Activated CD8-positive, alpha-beta memory T cell treated with anti-CD3 and anti-CD28 coated beads for 4 hours (primary cell): ENCODE measurements at places on chromosomes 3 and 15.

DNA sequence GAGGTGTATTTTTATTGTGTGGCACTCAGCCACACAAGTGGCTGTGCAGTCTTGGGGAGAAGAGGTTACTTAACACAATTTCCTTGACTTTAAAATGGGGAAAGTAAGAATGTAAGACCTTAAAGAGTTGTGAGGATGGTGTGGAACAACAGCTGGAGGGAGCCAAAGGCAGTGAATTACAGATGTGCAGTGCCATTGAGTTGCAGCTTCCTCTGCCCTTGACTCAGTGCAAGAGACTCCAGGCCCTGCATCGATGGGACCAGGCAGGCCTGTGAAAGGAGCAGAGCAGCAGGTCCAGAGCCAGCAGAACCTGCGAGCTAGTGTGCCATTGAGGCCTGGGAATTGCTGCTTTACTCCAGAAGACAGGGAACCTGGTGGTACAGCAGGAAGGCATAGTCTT is 27.2 kb downstream of the EEFSEC start:
- no peak for DNase-seq

- DNase-seq = no peak
Observed at GRCh38 chr15:84819291-84819768, 2.2 kb downstream of the ALPK3 start.

GRCh38 chr3:69563151-69563550 is 176.1 kb upstream of the MITF start:
- DNase-seq = no peak

DNA sequence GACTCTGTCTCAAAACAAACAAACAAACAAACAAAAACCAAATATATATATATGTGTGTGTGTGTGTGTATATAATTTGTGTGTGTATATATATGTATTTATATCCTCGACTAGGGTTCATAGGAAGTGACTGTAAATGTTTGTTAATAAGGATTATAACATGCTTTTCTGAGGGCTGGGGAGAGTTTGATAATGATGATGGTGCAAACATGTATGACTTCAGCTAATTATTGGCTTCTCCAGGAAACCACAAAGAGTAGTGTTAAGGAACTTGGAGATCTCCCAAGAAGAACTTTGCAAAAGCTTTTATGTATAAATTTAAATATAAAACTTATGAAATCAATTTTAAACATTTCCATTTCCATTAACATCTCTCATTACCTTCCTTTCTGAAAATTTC is 3.9 kb upstream of the OPA1 start:
- DNase-seq = no peak

DNA sequence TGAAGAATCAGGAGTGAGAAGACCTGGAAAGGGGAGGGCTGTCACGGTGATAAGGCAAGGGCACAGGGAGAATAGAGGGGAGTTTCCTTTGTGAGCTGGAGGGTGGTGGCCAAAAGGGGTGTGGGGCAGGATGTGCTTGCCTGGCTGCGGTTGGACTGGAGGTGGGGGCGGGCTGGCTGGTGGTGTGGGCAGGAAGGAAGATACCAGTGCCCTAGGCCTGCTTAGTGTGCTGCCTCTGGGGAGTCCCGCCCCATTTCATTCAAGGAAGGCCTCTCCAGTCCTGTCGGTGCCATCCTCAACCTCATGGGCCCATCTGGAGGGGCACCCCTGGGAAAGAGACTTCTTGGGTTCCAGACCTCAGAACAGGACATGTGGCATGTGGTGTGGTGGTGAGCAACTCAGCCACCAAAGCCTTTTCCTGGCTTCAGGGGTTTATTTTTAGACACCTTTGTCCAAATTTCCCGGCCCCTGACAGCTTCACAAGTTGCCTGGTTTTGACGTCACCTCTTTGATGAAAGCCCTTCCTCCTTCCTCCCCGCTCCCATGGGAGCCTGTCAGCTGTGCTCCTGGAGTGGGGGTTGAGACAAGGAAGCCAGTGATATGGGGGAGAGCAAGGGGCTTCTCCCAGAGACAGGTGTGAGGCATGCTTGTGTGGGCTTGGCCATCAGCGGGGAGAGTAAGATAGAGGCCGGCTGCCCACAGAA is 15.6 kb downstream of the TEX264 start:
- DNase-seq = peak; percentile 71

- no peak for DNase-seq
Observed at GRCh38 chr15:100186960-100187359, 154.8 kb downstream of the ADAMTS17 start.

DNA sequence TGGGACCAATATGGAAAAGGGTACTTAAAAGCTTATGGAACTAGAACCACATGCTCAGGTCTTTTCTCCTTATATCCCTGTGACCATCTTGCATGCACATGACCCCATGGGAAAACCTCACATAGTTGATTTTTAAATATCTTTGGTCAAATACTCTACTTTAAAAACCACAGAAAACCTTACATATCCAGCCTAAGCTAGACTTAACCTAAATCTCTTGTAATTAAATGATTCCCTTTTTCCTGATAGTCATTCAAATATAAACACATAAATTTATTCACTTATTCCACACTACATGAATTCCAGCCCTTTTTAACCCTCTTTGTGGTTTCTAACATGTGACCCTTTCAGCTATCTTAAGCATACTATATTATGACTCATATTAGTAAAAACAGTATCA is 46.8 kb downstream of the DNAJC13 start:
- no peak for DNase-seq

DNA sequence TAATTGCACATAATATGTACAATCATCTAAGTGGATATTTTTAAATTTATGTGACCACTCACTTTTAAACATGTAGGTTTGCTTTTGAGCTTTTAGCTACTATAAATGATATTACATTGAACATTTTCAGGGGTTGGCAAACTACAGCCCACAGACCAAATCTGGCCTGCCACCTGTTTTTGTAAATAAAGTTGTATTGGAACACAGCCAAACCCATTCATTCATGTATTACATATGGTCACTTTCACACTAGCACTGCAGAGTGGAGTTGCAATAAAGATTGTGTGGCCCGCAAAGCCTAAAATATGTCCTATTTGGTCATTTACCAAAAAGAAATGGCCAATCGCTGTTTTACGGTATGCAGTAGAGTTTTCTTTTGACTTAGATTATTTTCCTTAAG is 21.2 kb downstream of the CMTM7 start:
- DNase-seq = no peak

DNA sequence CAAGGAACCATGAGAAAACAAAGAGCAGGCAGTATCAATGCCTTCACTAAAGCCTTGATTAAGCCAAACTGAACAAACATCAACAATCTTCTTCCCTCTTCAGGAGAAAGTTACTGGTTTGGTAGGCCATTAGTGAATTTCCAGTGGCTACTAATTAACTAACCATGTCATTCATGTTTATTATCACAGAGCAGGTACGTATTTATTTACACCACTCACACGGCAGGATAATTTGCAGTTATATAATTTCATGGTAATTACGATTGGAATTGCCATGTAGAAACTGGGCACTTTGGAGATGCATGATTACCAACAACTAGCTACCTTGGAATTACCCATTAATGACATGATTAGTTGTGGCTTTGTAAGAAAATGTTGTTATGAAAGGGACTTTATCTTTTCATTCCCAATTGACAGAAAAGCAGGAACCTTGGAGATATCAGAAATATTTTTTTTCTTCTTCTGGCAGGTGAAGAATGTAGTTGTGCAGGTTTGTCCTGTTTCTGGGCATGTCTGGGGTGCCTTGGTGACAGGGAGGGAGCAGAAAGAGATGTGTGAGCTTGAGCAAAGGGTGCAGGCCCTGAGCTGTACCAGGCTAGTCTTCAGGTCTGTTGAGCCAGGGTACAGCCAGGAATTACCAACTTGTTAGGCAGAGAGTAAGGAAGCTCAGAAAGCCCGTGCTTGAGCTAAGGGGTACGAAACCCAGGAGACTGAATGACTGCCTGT is 310.7 kb downstream of the RORA start:
- DNase-seq = no peak

- no peak for DNase-seq
Observed at GRCh38 chr3:162558016-162558415, 1061.4 kb downstream of the OTOL1 start.

DNA sequence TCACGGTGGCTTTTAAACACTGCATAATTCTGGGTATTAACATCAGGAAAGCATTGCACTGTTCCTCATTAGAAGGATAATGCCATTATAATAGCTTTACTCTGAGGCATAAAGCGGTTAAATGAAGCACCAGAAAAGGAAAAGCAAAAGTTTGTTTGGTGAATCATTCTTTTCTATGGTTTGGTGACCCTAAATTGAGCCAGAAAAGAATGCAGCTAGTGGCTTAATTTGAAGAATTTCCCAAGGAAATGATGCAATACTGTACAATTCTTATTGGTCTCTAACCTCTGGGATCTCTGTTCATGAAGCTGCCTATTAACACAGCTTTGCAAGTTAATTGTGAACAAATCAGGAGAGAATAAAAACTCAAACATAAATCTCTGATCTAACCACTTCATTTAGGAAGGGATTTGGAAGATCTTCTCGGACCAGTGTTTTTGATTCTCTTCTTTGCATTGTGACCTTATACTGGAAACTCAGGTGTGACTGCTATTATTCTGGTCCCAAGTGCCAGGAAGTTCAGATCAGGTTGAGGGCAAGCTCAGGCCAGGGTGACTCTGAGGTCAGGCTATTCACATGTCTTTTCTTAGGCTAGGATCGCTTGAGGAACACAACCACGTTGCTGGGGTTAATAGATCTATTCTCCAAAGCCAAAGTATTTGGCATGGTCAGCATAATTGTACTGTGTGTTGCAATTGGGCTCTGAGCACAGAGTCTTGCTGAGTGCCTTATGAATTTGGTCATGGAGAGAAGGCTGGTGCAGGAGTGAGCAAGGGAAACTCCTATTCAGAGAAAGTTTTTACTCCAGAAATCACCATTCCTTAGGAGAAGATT is 11.3 kb upstream of the DLG1 start:
- no peak for DNase-seq

- no peak for DNase-seq
Observed at GRCh38 chr15:51180534-51180933, 85.8 kb upstream of the TNFAIP8L3 start.

DNA sequence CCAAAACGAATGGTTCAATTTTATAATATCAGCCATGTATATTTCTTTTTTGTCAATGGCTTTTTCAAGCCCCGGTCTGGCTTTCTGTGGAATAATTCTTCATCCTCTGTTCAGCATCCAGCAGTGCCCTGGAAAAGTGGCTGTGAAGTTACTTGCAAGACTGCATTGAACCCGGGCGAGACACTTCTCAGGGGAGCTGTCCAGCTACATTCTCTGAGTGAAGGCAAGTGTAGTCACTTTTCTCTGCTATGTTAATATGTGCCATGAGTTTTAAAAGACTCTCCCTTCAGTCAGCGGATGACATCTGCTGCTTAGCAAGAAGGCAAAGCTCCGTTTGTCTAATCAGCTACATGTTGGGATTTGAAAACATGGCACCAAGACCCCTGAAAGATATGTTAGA is 81.3 kb upstream of the RGMA start:
- DNase-seq = no peak

DNA sequence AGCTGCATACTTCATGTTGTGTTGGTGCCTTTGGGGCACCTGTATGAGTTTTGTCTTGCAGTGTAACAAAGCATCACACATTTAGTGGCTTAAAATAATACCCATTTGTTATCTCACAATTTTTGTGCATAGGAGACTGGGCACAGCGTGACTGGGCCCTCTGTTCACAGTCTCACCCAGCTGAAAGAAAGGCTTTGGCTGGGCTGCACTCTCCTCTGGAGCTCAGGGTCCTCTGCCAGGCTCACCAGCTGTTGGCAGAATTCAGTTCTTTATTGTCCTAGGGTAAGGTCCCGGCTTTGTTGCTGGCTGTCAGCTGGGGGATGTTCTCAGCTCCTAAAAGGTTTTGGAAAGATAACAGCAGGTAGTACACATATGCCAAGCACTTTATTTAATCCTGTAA is 263.3 kb downstream of the CLSTN2 start:
- DNase-seq = no peak

GRCh38 chr3:40268802-40269524 is 40.5 kb upstream of the EIF1B start:
- no peak for DNase-seq

GRCh38 chr3:77947671-77948070 is 907.8 kb downstream of the ROBO2 start:
- no peak for DNase-seq

DNA sequence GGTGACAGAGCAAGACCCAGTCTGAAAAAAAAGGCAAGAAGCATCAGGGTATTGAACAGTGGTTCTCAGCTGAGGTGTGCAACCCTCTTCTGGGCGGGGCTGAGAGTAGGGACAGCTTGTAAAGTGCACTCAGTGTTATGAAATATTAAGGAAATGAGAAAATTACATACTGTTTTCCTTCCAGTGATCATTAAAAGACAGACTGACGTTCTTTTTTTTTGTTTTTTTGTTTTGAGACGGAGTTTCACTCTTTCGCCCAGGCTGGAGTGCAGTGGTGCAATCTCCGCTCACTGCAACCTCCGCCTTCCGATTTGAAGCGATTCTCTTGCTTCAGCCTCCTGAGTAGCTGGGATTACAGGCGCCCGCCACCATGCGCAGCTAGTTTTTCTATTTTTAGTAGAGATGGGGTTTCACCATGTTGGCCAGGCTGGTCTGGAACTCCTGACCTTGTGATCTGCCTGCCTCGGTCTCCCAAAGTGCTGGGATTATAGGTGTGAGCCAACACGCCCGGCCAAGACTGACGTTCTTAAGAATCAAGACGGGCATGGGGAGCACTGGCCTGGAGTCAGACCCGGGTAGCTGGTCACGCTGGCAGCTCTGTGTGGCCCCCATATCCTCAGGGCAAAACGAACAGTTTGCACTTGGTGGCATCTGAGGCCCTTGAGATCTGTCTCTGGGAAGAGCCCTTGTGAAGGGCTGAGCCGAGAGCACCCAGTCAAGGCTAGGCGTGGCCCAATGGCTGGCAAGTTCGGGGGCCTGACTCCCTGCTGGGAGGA is 11.4 kb downstream of the MAN2A2 start:
- no peak for DNase-seq

DNA sequence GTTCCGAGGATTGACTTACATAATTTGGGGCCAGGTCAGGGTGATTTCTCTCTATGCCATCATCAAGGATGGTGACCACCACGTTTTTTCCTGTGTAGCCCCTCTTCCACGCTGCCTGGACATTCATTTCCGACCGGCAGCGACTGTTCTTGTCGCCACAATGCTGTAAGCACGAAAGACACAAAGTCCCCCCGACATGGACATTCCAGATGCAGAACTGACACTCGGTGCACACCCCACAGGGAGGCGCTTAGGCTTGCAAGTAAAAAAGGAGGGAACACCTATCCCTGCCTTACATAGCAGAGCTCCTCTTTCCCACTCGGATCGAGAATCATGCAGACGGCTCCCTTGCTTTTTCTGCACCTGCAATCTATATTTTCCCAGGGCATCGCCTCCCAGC is 58.2 kb downstream of the PCSK6 start:
- DNase-seq = no peak

- DNase-seq = no peak
Observed at GRCh38 chr15:65101411-65101890, 13.5 kb downstream of the UBAP1L start.
